Activated naive CD8-positive, alpha-beta T cell treated with anti-CD3 and anti-CD28 coated beads, Interleukin-2, amount 10 ng/mL, durations not matched to agents 7 days and 5 days (primary cell): ENCODE measurements at places on chromosomes 12 and 14. TPM values are rescaled to one million over a fixed set of nuclear protein-coding genes. Genes with fewer than 3 reads are reported as not detected.

VRTN gene
- total RNA-seq, result not detected

DNA sequence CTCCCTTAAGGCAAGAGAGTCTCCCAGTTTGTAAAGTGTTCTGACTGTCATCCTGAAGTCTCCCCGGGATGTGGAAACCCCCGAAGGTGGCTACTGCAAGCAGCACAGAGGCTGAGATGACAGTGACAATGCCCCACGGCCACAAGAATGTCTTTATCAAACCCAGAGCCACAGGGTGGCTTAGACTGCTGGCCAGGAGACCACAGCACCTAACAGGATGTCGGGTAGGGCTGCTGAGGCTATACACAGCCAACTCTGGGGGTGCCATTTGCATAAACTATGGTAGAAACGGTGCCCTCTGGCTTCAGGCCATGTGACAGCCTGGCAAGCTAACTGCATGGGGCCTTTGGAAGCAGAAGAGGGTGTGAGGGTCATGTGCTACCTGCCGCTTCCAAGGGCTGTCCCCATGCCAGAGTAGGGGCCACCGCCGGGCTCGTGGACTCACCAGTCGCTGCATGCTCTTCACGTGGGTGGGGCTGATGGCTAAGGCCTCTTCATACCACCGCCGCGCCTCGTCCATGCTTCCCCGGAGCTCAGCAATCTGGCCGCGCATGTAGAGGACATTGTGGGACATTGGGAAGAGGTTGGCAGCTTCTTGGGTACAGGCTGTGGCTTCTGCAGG, 180.9 kb downstream of the CALM1 start:
- no peak for DNase-seq

DNA sequence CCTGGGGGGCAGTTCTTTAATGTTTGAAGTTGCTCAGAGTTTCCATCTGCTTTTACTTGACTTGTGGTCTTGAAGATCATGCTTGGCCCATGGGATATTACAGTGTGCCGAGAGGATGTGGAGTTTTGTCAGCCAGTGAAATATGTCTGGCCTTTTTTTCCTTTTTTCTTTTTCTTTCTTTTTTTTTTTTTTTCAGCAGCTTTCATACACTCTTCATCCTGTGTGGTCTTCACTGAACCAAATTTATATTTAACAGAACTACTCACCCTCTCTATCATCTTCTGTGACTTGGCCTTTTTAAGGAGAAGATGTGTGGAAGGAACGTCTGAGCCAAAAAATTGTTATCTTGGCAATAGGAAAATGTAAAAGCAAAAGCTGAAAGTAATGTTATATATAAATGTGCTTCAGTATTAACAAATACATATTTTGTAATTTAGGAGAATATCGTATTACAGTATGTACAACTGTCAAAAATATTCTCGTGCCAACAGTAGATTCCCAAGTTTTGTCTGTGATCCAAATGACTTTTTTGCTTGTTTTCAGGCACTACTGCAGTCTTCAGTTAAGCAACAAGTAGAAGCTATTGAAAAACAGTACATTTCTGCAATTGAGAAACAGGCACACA, 200.6 kb downstream of the CCDC91 start:
- DNase-seq, result no peak

DNA sequence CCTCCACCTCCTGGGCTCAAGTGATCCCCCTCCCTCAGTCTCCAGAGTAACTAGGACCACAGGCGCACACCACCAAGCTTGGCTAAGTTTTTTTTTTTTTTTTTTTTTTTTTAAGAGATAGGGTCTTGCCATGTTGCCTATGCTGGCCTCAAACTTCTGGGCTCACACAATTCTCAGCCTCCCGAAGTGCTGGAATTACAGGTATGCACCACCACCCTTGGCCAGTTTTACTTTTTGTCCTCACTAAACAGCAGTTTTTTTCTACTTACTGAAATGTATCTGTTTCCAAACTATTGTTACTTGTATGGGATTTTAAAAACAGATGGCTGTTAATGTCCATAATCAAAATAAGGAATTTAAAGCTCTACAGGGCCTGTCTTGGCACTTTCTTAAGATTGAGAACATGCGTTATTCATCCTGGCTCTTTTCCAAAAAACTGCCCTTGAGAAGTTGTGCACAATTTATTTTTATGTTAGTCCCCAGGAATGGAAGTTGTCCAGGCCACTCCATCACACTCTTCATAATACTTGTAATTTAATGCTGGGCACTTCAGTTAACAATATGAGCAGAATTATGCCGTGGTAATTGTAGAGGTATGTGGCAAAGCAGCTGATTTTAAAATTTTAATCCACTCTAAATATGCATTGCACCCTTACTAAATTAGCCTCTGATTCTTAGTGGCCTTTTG, 51.9 kb upstream of the REP15 start:
- DNase-seq, result no peak

DNA sequence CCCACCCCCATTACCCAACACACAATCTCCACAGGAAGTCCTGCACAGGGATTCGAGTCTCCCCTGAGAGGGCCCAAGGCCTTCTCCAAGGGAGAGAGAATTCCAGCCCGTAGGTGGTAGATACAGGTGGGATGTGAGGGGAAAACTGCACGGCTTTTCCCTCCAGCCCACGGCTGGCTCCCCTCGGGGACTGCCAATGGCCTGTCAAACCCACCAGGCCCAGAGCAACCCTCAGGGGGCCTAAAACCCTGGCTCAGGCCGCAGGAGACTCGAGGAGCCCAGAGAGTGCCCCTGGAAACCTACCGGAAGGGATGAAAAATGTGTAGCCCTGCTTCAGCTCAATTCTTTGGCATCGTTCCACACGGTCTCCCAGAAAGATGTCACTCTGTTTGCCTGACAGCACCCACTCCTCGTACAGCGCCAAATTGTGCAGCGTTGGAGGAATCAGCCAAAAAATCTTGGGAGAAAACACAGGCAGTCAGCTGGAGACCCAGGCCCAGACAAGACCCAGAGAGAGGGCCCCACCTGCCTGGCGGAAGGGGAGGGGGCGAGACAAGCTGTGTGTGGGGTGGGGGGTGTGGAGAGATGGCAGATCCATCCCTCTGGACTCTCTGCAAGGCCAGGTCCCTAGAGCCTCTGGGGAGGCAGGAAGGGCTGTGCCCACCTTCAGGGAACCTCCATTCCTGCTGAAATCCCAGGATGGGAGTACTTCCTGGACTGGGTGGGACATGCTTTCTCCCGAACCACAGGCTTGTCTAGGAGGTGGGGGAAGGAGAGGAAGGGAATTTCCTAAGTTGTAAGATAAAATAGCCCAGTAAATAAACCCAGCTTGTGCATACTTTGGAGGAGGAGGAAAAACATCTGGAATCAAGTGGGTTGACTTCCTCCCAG, 48.1 kb downstream of the KDM2B start:
- DNase-seq, result no peak

DNA sequence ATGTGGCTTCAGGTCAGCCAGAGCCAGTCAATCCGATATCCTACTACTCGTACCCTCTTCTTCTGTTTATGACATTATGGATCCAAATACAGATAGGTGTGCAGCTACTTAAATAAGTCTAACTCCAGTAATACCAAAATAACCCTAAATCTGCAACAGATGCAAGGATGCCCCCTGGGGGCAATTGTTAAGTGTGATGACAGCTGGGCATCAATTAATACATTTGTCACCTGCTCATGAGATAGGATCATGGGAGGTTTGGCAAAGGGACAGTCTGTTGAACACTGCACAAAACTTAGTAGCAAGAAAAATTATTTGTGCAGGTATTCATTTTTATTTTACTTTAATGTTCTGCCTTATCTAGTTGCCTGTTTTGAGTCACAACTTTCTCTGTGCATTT, 83.2 kb downstream of the SLC38A6 start:
- no peak for DNase-seq

GRCh38 chr12:90618586-90618985, 336.4 kb downstream of the CCER1 start:
- no peak for DNase-seq

GALNT4 gene
- 15.6 TPM for total RNA-seq

DNA sequence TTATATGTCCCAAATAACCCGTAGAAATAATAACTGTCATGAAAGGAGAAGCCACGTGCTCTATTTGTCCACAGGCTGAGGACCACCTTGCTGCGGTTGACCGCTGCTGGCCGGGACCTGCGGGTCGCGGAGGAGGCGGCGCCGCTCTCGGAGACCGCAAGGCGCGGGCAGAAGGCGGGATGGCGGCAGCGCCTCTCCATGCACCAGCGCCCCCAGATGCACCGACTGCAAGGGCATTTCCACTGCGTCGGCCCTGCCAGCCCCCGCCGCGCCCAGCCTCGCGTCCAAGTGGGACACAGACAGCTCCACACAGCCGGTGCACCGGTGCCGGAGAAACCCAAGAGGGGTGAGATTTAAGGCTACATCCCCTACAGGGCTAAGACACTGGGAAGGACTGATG, 21.0 kb downstream of the RPGRIP1 start:
- DNase-seq, result peak; percentile 39

KERA gene
- total RNA-seq, result not detected

- DNase-seq, result no peak
Observed at GRCh38 chr12:4438834-4439596, 6.6 kb downstream of the FGF6 start.

PRPH gene
- total RNA-seq, result not detected

GRCh38 chr14:90548455-90548854, 151.6 kb downstream of the CALM1 start:
- no peak for DNase-seq

- no peak for DNase-seq
Observed at GRCh38 chr12:99195474-99195873, 452.1 kb upstream of the GARIN6 start.

DNA sequence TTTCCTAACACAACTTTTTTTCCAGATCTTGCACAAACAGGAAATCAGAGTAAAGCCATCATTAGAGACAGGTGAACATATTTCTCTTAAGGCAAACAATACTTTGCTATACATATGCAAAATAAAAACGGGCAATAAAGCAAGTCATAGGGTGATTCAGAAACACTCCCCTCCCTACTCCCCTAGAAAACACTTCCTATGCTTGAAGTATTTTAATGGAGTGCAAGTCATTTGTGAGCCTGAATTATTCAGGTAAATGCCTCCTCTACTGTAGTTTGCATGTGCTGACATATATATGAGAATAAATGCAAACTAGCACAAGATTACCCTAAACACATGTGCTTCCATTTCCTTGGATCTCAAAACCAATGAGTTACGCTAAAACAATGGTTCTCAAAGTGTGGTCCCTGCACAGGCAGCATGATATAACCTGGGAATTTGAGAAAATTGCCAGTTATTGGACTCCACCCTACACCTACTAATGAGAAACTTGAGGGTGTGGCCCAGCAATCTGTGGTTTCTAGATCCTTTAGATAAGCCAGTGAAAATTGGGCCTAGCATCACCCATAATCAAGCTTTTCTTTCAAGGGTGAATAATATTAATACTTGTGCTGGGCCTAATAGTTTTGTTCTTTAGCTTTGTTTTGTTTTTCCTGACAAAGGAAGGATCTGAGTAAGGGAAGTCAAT, 159.7 kb upstream of the BMP4 start:
- DNase-seq, result no peak

- no peak for DNase-seq
Observed at GRCh38 chr14:72532686-72533454, 361.0 kb downstream of the DPF3 start.

EPYC gene
- total RNA-seq, result not detected

DNA sequence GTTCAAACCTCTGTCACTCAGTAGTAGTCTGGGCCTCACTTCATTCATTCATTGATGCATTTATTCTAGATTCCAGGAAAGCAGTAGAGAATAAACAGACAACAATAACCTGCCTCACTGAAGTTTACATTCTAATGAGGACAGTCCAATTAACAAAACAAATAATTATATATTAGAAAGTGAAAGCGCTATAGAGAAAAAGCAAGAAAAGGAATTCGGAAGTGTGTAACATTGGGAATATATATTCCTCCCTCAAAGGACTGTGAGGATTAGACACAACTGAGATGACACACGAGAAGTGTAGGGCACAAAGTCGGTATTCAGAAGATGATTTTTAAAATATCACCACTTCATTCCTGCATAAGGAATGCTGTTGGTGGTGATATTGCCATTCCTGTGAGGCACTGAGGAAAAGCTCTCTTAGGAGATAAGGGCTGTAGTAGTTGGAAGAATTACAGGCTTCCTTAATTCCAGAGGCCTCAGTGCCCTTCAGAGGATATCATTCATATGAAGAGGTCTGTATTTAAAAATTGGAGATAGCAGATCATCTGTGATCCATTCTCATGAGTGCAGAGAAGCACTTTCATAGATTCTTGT, 3.9 kb upstream of the DUSP6 start:
- no peak for DNase-seq

- no peak for DNase-seq
Observed at GRCh38 chr12:75568801-75569200, 57.4 kb upstream of the KRR1 start.

DNA sequence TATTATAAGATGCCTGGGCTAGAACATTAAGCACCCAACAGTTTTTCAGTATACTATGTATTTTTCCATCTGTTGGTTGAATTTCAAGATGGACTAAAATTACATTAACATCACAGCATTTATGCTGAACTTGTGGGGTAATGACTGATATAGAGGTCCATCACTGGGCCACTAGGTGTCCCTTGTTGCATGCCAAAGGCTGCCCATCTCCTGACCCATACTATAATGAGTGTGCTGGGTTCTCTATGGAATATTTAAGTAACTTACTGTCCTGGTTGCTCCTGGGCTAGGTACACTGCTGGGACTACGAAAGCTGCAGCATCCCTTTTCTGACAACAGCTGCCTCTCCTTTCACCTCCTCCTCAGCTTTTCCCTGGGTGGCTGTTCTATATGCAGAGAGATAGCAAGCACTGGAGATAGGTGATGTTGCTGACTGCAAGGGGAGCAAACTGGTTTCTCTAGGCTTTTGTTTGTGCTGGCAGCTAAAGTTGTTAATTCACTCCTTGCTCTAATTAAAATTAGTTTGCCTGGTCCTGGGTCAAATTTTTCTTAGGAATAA, 138.6 kb upstream of the TRHDE start:
- DNase-seq, result no peak

ZNF385A gene
- total RNA-seq, result 1.4 TPM

GRCh38 chr14:87097015-87097414, 896.0 kb downstream of the GALC start:
- DNase-seq, result no peak

- no peak for DNase-seq
Observed at GRCh38 chr12:11684393-11684792, 34.9 kb downstream of the ETV6 start.

KRT3 gene
- total RNA-seq, result not detected

MORN3 gene
- 5.2 TPM for total RNA-seq

- DNase-seq, result no peak
Observed at GRCh38 chr14:24395609-24396582, 2.9 kb upstream of the NYNRIN start.

- DNase-seq, result no peak
Observed at GRCh38 chr14:99190696-99191394, 81.2 kb downstream of the BCL11B start.

LGR5 gene
- not detected for total RNA-seq
